ENCODE measurements at places on chromosomes 13 and 19.
A peak's percentile ranks its signal among the peaks of the same experiment; 100 is the strongest.

DNA sequence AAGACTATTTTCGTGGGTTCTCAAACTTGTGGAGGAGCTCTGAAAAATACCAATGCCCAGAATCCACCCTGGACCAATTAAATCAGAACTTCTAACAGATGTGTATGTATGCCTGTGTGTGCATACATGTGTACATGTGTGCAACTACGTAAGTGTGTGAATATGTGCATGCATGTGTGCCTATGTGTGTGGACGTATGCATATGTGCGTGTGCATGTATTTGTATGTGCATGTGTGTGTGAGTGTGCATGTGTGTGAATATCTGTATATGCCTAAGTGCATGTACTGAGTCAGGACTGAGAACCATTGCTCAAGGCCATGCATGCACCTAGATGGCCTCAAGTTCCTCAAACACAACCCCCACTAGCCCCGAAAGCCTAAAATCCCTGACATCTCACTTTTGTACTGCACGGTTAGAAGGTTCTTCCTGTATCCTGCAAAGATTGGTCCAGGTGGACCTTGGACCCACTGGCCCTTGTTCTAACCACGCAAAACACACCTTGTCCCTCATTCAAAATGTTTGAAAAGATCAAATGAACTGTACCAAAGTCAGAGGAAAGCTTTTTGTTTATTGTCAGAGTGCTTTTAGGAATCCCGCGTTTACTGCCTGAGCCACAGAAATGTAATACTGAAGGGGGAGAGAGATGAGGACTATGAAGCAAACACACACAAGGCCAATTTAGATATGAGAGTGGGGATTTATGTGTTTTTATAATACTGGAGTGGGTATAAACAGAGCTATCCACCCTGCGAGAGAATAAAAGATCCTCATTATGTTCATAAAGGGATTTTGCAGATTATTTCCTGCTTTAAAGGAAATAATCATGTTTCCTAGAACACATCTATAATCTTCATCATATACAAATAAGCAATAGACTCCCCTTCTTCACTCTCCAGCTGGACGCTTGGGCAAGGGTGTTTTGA is 39.1 kb downstream of the LATS2 start:
- DNase-seq, result no peak

- no peak for DNase-seq
These were observed 185.2 kb downstream of the KLF12 start for GRCh38 chr13:73948848-73949529.

DNA sequence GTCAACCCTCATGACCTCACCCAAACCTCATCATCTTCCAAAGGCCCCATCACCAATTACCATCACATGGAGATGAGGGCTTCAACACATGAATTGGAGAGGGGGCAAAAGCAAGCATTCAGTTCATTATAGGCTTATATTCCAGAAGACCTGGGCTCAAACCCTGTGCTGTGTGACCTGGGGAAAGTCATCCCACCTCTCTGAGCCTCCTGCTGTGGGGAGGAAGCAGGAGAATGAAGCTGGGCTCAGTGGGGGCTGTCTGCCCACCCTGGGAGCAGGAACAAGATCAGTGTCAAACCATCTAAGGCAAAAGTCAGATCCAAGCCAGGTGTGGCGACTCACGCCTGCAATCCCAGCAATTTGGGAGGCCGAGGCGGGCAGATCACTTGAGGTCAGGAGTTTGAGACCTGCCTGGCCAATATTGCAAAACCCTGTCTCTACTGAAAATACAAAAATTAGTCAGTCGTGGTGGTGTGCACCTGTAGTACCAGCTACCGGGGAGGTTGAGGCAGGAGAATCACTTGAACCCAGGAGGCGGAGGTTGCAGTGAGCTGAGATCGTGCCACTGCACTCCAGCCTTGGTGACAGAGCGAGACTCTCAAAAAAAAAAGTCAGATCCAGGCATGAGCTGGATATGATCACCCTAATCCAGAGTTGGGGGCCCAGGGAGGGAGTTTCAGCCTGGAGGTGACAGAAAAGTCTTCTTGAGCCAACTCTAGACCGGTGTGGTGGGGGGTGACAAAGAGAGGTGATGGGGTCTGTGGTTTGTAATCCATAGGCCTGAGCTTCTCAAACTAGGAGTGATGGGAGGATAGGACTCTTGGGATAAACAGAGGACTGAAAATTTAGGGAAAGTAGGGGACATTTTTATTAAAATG is 1.6 kb upstream of the TPM4 start:
- no peak for DNase-seq

DNA sequence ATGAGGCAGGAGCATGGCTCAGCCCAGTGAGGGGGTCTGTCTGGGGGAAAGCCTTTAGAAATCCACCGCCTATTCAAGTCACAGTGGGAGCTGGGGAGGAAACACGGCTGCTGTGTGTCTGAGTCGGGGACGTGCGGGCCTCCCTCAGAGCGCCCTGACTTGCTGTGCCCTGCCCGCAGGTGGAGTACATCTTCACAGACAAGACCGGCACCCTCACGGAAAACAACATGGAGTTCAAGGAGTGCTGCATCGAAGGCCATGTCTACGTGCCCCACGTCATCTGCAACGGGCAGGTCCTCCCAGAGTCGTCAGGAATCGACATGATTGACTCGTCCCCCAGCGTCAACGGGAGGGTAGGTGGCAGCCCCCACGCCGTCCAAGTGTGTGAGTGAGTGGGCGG is 137.8 kb upstream of the MCF2L start:
- DNase-seq, result no peak

- DNase-seq, result peak; percentile 50
These were observed at the start of gene SLITRK1 for GRCh38 chr13:83881917-83882605. SLITRK1 (minus strand) TSS chr13:83882474; CDS start chr13:83881507, 967 bp downstream.

- no peak for DNase-seq
These were observed 86.9 kb downstream of the DOCK9 start for GRCh38 chr13:98890925-98891324.

DNA sequence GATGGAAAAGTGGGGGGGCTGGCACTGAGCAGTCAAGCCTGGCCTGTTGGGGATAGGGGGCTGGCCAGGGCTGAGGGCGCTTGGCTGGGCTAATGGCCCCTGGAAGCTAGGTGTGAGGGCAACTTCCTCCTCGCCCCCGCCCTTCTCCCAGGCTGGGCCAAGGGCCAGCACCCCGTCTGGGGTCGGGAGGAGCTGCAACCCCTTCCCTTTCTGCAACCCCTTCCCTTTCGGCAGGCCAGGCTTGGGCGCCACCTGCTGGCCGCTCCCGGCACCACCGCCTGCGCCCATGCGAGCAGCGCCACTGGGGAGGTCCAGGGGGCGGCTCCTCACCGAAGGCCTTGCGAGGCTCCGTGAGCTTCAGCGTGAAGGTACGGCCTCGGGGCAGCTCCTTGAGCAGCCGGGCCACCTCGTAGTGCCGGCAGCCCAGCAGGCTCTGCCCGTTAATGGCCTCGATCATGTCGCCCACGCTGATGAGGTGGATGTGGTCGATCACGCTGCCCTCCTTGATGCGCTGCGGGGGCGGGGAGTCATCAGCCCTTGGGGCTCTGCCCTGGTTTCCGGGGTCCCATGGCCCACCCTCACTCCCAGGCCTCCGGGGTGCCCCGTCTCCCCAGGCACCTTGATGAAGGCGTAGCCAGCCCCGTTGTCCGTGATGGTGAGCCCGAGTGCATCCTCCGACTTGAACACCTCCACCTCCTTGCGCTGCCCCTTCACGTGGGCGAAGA is 5.0 kb upstream of the PTGER1 start:
- DNase-seq, result peak; percentile 41

- DNase-seq, result no peak
These were observed 46.5 kb downstream of the DNM2 start for GRCh38 chr19:10764340-10764894.
